Stimulated activated CD4-positive, alpha-beta T cell treated with anti-CD3 and anti-CD28 coated beads, Interleukin-15, amount 100 ng/mL, for 1 hour (primary cell): ENCODE measurements at places on chromosomes 3 and 15.

GRCh38 chr3:124297062-124297980 lies 305.4 kb upstream of the ROPN1 start:
- DNase-seq: no peak

DNA sequence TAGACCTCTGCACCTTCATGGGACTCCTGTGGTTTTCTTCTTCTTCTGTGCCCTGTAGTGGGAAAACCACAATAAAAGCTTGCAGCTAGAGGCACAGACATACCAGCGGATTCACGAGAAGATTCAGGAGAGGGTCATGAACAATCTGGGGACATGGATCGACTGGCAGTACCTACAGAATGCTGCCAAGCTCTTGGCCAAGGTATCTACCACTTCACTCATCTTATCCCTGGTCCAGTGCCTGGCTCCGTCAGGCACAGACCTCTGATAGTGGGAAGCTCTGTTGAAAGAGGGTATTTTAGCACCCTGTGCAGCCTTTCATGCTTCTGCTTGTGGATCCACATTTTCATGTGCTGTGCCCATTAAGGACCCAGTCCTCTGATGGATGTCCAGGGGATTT lies 9.7 kb upstream of the P4HTM start:
- DNase-seq: no peak

GRCh38 chr3:119318876-119319275 lies 24.7 kb downstream of the ARHGAP31 start:
- no peak for DNase-seq

- no peak for DNase-seq
Observed at GRCh38 chr3:43647331-43648166, 25.7 kb upstream of the ANO10 start.

DNA sequence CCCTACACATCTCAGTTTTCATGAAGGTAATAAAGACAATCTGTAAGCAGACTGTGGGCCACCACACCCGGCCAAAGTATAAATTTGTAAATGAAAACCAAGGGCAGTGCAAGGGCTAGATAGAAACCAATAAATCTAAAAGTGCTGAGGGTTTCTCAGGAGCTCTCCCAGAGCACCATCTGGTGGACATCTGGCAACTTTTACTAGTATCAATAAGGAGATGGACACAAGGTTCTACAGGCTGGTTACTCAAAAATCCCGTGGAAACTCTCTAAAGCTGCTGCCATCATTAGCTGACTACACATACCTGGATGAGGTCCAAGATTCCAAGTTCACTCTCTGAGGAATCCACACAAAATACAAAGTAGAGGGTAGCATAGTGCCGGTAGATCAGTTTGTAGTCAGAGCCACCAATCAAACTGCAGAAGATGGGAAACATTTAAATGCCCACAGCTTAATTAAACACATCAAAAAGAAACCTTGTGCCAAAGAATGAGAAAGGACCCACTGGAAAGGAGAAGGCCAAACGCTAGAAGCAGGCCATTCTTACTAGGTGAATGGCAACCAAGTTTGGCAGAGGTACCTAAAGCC lies 5.5 kb downstream of the AP3S2 start:
- DNase-seq: no peak

- no peak for DNase-seq
Observed at GRCh38 chr3:186640473-186640818, 247 bp downstream of the FETUB start.

DNA sequence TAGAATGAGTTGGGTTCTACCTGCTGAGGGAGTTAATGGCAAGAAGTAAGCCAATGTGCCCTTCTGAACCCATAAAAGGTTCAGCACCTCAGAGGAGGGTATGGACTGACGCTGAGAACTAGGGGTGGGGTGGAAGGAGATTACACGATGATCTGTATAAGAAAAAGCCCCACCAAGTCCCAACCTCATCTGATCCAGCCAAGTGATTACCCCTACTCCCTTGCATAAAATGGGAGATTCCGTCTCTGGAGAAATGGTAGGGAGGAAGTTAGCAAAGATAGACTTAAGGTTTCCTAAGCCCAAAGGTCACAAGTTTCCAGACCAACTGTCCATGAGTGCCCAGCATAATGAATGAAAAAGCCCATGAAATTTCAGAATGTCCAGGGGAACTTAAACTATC lies 7.1 kb upstream of the DVL3 start:
- no peak for DNase-seq

DNA sequence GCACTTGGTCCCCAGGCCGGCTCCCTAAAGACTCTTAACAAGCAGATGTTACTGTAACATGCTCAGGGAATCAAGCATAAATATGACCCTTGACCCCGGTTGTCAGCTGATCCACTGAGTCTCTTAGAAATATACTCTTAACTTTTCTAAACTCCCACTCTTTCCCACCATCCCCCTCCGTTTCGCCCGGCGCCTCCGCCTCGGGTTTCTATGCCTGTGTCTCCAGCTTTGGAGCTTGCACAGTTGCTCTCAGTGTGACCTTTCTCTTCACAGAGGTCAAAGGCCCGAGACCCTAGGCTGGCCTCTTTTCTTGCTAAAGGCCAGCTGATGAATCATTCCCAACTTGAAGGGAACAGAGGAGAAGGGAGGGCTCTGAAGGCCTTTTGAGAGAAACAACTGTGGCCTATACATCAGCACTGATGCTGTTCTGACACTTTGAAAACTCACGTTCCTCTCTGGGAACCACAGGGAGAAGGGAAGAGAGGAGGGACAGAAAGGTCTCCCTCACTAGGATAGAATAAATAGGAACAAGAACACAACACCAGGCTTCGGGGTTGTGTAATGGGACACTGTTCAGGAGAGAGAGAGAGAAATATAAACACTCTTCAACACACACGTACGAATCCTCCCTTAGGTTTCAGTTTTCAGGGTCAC lies 484.5 kb upstream of the NR2F2 start:
- no peak for DNase-seq
